ENCODE measurements at places on chromosomes 3 and 15.

DNA sequence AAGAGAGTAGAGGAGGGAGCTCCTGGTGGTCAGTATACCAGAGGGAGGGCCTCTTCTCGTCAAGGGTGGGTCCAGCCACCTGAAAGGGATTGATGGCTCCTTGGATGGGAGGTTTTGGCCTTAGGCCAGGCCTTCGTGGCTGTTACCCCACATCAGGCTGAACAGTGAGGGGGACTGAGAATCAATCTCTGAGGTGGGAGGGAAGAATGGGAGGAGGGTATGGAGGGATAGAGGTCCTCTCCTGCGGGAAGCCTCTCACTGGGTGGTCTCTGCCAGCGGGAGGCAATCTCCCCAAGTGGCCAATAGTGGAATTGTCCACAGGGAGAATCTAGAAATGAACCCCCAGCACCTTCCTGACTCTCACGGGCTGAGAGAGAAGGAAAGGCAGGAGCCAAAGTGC is 53.5 kb downstream of the BSN start:
- no peak for DNase-seq

GRCh38 chr3:61530355-61530754 is 31.0 kb upstream of the PTPRG start:
- DNase-seq, result no peak

- no peak for DNase-seq
Measured at GRCh38 chr3:36633060-36633459, 131.3 kb downstream of the DCLK3 start.

DNA sequence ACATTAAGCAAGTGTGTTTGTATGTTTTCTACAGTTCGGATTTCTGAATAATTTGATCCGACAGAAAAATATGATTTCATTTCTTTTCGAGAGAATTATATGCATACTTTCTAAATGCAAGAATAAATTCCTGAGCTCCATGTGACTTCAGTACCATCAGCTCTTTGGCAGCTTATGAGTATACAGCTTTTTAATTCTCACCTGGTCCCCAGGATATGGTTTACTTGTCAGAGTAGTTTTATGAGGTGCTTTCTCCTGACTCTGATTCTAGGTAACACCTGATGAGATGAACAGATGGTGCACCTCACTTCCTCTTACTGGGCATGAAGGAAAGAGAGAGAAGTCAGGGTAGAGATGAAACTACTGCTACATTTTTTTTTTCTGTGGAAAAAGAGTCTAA is 3.1 kb downstream of the HGD start:
- no peak for DNase-seq

- DNase-seq, result no peak
Measured at GRCh38 chr3:138845181-138845601, 10.5 kb upstream of the PIK3CB start.

Measured in globus pallidus (tissue), 1 donor.